Left ventricle myocardium inferior (tissue), 1 donor: ENCODE measurements at places on chromosomes 6 and 20.

- DNase-seq: no peak
These were observed 214.4 kb downstream of the EYA2 start for GRCh38 chr20:47108994-47109393.

DNA sequence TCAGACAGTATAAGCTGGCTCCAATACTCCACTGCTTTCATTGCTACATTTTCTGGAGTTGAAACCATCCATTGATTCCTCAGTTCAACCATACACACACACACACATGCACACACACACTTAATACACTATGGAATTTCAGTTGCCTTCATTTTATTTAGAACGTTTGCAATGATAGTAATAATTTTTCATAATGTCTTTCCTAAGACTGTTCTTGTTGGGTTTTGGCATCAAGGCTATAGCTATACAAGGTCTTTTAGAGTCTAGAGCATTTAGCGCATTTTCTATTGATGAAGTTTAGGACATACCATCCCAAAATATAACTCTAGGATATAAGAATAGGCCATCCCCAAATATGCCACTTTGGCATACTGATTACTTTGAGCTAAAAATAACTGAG, 15.5 kb upstream of the TPD52L1 start:
- DNase-seq: no peak

GRCh38 chr6:169950558-169950957, 199.1 kb downstream of the ERMARD start:
- no peak for DNase-seq

- DNase-seq: no peak
These were observed 31.1 kb downstream of the BRPF3 start for GRCh38 chr6:36227379-36228228.

GRCh38 chr6:28709478-28710349, 184.0 kb downstream of the GPX5 start:
- DNase-seq: no peak

DNA sequence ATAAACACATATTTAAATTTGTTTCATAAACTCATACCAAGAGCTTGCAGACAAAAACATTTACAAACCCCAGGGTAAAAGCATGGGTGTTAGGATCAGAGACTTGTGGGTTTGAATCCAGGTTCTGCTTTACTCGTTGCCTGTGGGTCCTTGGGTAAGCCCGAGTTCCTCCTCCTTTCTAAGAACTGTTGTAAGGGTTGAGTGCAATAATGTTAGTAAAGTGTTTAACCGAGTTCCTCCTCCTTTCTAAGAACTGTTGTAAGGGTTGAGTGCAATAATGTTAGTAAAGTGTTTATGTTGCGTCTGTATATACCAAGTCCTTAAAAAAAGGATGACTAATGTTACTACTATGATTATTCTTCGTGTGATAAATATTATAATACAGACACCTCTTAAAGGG, 18.7 kb downstream of the CCDC170 start:
- no peak for DNase-seq

DNA sequence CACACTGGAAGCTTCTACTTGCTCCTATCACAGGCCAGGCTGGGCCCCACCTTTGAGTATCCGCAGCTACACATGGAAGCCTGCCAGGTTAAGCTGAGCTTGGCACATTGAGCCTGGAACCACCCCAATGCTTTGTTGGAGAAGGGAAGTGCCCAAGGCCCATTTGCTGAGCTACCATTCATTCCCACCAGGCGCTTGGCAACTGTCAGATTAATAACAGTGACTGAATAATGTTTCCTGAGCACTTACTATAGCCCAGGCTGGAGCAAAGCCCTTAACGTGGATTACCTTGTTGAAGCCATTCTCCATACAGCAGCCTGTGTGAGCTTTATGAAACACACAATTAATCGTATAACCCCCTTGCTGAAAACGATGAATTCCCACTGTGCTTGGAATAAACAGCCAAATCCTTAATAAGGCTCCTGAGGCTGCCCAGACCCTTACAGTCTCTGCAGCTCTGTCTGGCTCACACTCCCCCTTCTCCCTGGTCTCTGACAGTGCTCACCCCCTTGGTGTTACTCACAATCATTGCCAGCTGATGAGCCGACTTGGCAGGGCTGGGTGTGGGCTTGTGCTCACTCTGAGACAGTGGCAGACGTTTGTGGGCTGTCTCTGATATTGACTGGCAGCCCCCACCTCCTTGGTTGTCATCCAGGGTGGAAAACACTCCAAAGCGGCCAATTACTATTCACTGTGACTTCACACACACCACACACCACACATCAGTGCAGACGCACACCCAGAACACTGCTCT, 357.1 kb downstream of the MAFB start:
- DNase-seq: no peak

DNA sequence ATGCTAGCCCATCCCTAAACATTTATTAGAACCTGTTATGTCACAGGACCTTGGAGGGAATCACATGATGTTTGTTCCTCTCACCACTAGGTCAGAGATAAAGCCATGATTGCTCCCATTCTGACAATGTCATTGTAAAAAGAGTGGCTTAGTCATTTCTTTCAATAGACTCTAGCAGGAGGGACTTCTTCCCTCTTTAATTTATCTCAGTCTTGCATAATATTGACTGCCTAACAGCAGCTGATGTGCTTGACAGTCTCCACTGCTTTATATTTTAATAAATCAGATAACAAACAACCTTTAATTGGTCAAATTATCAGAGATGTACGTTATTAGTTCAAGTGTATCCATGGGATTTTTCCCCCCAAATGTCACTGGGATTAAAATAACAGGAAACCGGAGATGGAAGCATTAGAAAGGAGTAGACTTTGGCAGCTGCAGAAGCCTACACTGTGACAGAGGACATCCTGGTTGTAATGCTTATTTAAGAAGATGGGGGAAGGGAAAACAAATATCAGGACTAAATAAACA, 39.6 kb downstream of the LAMA4 start:
- no peak for DNase-seq

DNA sequence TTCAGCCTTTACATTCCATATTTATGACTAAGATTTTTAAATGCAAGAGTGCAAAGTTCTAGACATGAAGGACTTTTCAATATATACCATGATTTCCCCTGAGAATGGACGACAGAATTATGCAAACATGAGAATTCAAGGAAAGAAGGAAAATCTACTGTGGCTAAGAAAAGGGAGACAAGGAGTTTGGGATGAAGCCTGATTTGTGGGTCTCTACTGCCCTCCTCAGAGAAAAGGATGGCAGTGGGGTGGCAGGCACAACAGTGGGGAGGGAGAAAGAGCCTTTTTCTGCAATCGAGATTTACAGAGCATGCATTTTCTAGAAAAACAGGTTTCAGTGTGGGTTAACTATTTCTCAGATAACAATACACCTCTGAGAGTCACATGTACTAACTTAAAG, 466.9 kb upstream of the NRSN1 start:
- no peak for DNase-seq

DNA sequence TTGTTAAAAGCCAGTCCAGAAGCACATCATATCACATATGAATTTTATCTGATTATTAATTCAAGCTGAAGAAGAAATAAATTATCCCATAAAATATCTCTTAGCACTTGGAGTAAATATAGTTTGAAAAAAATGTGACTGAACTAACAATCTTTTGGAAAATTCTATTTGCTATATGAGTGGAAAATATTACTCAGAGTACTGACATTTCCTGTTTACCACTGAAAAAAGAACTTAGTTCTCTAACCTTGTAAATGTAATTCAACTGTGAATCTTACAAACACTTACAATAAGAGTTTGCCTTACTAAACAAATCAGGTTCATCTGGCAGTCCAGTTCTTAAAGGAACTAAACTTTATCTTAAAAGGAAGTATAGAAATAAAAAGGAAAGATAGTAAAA, 44.2 kb downstream of the MOXD1 start:
- no peak for DNase-seq

- no peak for DNase-seq
These were observed 987.0 kb downstream of the HACE1 start for GRCh38 chr6:103872678-103873077.

GRCh38 chr6:165679326-165679725, 16.3 kb upstream of the PDE10A start:
- DNase-seq: no peak

DNA sequence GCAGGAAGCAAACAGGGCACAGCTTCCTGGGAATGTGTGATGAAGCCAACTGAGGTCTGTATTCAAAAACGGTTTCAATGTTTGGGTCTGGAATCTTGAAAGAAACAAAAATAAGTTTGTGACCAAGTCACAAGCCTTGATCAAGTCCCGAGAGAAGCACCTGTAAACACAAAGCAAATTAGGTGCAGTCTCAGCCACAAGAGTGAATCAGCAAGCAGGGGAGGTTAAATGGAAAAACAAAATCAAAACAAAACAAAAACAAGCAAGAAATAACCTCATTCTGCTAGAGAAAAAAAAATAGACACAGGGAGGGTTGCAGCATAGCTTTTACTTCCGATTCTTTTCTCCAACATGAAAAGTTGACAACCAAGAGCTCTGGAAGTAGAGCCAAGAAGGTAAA, 201.7 kb downstream of the CLIC5 start:
- no peak for DNase-seq

- DNase-seq: no peak
These were observed 15.9 kb downstream of the SPDEF start for GRCh38 chr6:34540222-34540621.

- no peak for DNase-seq
These were observed 236.7 kb downstream of the PAX1 start for GRCh38 chr20:21941941-21942805.

DNA sequence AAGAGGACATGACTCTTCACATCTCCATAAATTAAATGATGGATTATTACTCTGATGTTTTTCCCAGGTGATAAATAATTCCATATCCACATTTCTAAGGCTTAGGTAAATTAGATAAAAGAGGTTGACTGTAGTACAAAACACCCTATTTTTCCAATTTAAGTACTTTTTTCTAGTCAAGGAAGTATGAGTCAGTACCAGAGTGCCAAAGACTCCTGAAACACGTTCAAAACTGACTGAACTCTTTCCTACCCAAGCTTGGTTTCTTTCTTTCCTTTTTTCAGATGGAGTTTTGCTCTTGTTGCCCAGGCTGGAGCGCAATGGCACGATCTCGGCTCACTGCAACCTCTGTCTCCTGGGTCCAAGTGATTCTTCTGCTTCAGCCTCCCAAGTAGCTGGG, 85.0 kb downstream of the DOK5 start:
- no peak for DNase-seq
